Inflammatory macrophage treated with lipopolysaccharide for 4 hours (primary cell): ENCODE measurements at places on chromosomes 13 and 19.
A peak's percentile ranks its signal among the peaks of the same experiment; 100 is the strongest.

- DNase-seq, result no peak
These were observed 3.8 kb downstream of the ZNF792 start for GRCh38 chr19:34960103-34960805.

DNA sequence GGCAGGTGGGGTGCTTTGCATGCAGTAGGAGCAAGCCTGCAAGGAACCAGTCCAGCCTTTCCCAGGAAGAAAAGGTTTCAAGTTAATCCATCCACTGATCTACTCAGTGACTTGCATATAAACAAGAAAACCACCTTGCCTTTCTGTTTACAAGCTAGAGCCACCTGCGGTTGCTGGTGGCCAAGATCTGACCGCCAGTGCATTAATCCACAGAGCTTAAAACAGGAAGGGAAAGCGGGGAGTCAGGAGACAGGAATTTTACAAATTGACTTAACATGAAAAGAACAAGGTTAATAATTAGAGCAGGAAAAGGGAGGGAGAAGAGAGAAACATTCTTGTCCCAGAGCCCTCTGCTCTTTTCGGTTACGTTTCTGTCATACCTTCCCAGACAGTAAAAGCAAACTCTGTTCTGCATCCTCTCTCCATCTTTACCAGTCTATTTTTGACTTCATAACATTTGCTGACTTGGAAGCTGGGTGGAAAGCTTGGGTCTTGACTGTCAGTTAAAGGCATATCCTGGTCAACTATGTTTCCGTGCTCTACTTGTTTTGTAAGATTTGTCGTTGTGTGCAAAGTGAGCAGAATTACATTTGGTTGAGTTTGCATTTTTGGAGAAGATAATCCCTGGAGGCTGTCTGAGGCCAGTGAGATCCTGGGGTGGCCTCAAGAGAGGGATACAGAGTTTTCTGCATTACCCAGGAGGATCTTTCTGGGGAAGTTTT lies 760.6 kb downstream of the EFNB2 start:
- DNase-seq, result no peak

DNA sequence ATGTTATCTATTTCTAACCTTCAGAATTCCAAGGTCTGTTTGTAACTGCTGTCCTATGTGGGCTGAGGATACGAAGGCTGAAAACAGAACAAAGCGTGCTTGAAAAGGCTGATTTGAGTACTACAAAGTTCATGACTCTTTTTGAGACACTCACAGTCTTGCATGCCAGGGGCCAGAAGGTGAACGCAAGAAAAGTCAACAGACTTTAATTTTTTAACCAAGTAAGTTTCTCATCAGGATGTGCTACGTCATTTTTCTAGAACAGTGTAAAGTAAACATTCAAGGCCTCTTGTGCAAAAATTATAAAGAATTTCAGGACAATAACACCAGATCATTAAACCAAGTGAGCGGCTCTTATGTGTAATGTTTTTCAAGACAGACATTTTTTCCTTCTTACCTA lies 163.5 kb downstream of the COG6 start:
- DNase-seq, result no peak

GRCh38 chr13:105961438-105961837 lies 574.0 kb downstream of the EFNB2 start:
- DNase-seq, result no peak

GRCh38 chr13:108213946-108214345 lies 1.4 kb downstream of the LIG4 start:
- DNase-seq, result no peak

GRCh38 chr19:2308114-2308556 lies at the start of gene LINGO3:
TSS of gene LINGO3 (minus strand) at chr19:2308154. CDS start at chr19:2291776, 16,378 bp downstream.
- no peak for DNase-seq

- no peak for DNase-seq
These were observed 82.9 kb downstream of the ZNF737 start for GRCh38 chr19:20482721-20483120.

- DNase-seq, result no peak
These were observed 159.0 kb downstream of the PCCA start for GRCh38 chr13:100247937-100248336.

DNA sequence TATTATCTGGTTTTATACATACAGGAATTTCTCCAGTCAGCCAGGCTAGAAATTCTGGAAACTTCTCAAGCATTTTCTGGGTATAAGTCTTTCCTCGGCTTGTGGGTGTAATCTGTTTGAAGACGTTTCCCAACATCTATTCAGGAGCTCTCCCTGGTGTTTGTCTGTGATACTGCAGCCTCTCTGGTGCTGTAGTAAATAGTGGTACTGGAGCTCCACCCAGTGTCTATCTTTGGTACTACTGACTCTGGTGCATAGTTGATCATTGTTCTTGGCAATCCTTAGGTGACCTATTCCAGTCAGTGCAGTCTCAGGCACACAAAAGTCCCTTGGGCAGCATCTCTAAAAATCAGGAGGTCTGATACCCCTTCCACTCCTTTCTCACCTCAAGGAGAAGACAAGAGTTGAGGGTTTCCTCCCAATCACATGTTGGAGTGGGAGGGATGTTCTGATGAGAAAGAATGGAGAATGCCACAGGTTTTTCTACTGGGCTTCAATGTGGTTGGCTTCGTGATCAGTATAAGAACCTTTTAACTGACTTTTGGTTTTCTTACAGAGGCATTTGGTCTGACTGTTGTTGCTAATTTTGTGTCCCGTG lies 115.5 kb downstream of the CYSLTR2 start:
- DNase-seq, result peak; percentile 90
